ENCODE measurements at places on chromosomes 2 and 18.

DNA sequence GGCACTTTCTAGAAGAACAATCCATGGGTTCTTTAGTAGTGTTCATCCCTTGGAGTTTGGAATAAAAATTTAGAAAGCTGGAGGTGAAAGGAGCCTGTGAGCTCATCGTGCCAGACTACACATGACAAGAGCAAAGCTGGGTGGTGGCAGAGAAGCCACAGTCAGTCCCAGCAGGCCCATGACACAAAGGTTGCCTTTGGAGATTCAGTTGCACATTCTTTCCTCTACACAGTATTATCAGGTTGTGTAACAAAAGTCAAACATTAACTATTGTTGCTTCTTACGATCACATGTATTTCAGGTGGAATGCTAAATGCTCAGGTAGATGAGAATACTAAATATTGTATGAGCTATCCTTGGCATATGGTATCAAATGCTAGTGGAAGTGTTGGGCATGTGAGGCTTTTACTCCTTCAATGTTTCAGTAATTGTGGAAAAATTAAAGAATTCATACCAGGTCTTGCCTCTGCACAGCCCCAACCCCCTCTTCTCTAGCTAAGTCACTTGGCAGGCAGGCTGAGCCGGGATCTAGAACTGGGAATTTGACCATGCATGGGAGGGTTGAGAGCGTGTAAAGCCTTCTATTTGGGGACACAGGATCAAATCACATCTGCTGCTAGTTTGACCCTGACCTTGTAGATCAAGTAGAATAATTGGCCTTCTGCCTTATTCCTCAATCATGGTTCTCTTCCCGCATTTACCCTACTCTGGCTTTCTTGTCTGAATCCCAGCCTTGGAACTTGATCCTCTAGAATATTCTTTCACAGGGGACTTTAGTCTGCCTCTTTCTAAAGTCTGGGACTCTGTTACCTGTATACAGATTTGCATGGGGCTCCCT lies 230.9 kb downstream of the GCA start:
- no peak for DNase-seq

- DNase-seq, result no peak
These were observed 63.1 kb downstream of the MARCO start for GRCh38 chr2:119005051-119005450.

- DNase-seq, result no peak
These were observed 78.6 kb upstream of the SH3BP4 start for GRCh38 chr2:234873103-234873827.

- DNase-seq, result no peak
These were observed 203.3 kb downstream of the AFF3 start for GRCh38 chr2:99939135-99939534.

DNA sequence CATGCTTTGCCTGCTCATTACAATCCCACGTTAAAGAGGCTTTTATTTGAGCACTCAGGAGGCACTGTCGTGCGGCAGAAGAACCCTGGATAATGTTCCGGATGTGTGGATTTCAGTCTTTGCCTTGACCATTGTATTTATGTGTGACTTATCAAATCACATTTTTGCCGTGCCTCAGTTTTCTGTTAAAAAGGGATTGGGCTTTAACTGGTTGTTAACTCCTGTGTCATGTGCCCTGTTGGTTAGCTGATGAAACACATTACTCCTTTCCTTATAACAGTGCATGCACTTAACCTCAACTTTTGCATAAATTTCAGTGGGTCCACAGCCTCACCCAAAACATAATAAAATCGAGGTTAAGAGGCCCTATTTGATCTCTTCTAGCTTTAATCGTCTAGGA lies 52.7 kb downstream of the NAB1 start:
- DNase-seq, result no peak

- no peak for DNase-seq
These were observed 154.9 kb downstream of the ATAD2B start for GRCh38 chr2:23772056-23772455.

GRCh38 chr2:62287282-62287681 lies 91.4 kb downstream of the B3GNT2 start:
- DNase-seq, result no peak

DNA sequence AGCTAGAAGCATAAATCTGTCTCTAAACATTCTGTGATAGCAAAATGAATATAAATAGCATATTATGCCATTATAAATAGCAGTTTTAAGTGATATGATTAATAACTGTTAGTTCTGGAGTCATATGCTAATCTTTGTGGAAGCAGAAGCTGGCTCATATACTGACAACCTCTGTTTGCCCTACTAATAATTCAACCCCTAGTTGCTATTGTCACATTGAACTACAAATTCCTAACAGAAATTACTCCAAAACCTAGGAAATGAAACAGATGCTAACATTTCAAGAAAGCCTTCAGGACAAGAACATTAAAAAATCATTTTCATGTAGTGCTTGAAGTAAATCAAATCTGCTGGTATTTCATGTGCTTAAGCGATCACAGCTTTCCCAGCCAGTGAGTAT lies 28.2 kb downstream of the CALCRL start:
- DNase-seq, result no peak

GRCh38 chr2:79817288-79817687 lies 304.4 kb downstream of the CTNNA2 start:
- no peak for DNase-seq

DNA sequence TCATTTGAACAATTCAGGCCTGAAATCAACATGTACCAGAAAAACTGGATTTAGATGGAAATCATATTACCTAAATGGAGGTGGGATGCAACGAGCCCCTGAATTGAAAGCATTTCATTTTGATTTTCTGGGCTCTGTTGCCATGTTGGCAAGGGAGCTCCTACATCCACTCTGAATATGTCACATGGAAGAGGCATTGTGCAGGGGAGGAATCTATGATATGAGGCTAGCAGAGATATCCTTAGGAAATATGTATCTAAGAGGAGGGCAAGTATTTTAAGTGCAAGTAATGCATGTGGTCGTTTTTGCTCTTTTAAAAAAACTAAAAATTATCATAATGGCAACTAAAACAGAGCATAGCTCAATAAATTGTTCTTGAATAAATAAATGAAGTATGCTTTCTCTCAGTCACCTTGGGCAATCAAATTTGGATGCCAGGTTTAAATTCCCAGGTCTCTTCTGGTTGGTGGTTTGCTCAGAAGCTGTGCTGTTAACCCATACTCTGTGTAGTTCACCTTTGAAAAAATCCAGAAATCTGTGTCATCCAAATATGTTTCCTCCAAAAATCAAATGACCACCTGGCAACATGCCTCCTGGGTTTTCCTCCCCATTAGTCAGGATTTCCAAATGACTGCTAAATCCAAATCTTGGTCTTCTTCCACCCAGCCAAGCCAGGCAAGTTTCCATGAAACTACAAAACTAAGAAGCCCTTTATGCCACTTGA lies 6.5 kb upstream of the LGALSL start:
- DNase-seq, result no peak

DNA sequence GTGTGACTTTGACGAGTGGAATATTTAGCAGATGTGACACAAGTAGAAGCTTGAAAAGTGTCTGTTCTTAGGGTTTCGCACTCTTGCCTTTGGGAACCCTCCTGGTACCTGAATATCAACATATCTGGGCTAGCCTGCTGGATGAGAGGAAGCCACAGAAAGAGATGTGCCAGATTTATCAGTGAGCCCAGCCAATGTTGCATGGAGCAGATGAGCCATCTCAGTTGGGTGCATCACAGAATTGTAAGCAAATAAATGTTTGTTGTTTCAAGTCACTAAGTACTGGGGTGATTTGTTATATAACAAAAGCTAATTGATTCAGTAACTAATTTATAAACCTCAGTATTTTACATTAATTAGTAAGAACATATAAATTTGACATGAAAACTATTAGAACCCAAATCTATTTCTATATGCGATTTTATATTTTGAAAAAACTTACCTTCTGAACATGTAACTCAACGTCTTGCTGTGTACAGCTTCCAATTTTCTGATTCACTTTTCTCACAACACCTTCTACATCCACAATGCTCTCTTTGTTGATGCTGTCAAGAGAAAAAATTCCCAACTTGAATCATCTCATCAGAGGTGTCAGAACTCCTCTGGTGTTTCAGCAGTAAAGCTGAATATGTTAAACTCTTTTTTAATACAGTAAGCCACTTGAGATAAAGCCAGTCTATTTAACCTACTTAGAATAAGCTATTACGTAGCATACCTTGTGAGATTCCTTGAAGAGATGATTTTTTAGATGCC lies 42.3 kb downstream of the DARS1 start:
- no peak for DNase-seq

- DNase-seq, result no peak
These were observed 50.2 kb downstream of the NFATC1 start for GRCh38 chr18:79445696-79446561.
